ENCODE measurements at places on chromosomes 4 and X.
A peak's percentile ranks its signal among the peaks of the same experiment; 100 is the strongest.

DNA sequence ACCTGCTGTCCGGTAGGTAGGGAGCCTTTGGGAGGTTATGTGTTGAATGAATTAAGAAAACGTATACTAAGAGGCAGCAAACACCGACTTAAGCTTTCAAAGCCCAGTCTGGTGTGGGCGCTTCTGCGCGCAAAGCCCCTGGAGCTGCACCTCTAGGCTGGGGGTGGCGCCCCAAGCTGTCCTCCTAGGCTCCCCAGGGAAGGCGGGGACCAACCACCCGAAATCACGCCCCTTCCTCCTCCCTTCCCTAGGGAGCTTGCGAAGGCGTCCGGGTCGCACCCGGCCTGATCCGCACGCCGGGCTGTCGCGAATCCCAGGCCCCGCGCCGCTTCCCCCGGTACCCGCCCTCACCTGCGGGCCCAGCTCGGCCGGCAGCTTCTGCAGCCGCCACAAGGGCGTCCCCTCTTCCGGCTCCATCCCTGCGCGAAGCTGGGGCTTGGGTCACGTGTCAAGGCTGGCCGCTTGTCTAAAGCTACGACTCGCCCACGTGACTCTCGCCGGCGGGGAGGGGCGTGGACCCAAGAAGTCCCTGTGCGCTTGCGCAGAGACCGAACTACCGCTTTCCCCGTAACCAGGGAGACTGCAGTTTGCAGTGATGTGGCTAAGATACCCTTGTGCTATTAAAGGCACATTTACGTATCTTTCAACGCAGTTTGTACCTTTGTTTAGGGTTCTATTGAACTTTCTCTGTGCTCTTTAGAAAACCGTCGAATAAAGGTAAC, at the start of gene COMMD8:
TSS of gene COMMD8 (minus strand) at position 468 of the 722 bp plus-strand sequence. CDS start at position 417, 51 bp downstream.
- peak; percentile 99 for DNase-seq

GRCh38 chrX:123920105-123920785, 41.3 kb upstream of the STAG2 start:
- peak; percentile 53 for DNase-seq

- DNase-seq: no peak
Measured at GRCh38 chrX:151954730-151955129, 19.7 kb downstream of the GABRE start.

- no peak for DNase-seq
Measured at GRCh38 chr4:132737344-132737743, 411.8 kb upstream of the PCDH10 start.

DNA sequence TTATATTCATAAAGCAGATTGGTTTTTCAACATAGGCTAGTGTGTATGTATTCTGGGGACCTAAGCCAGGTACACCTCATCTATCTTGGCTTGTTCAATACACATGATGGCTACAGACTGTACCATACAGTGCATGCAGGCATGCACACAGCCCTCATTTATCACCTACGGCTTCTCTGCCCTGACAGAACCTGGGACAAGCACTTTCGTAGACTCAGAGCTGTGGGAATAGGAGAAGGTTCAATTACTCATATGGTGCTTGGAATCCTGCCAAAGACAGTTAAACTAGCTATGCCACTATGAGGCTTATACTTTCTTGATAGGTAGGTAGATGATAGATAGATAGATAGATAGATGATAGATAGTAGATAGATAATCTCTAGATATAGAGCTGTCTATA, 457.2 kb downstream of the GALNTL6 start:
- peak; percentile 2 for DNase-seq

- DNase-seq: no peak
Measured at GRCh38 chr4:6199422-6199921, 877 bp downstream of the JAKMIP1 start.

DNA sequence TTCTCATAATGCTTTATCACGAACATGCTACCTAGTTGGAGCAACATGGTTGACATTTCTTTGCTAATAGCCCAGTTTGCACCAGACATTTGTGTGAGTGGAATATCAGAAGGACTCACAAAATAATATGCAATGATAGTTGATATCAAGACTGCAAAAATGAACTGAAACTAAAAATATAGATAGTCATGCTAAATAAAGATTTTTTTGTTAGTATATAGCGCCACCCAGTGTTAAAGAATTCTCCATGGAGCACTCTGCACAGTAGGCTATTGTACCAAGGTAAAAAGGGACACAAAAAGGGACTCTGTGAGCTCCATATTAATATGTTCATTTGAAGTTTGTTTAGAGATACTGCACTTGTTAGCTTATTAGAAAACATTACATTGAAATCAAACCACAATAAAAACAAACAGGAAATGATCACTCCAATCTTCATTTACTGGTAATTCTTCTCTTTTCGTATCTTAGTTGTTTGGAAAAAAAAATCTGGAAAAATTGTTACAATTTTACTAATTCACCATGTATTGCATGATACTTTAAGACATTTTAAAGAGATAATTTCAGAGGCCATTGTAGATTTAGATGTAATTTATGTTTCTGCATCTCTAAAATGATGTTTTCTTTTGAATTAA, 1509.6 kb downstream of the ADGRL3 start:
- peak; percentile 80 for DNase-seq

- DNase-seq: no peak
Measured at GRCh38 chr4:88788895-88789294, 91.3 kb upstream of the NAP1L5 start.
